ENCODE measurements at places on chromosomes 12 and 14. TPM values are rescaled to one million over a fixed set of nuclear protein-coding genes. Genes with fewer than 3 reads are reported as not detected.

The OTOGL gene
- not detected for total RNA-seq

The GALNT16 gene
- total RNA-seq = 3.4 TPM

The KLRF1 gene
- not detected for total RNA-seq

The TCL1A gene
- not detected for total RNA-seq

The SNRPF gene
- 119 TPM for total RNA-seq

The AQP6 gene
- total RNA-seq = not detected
